ENCODE measurements at places on chromosomes 7 and 10.

DNA sequence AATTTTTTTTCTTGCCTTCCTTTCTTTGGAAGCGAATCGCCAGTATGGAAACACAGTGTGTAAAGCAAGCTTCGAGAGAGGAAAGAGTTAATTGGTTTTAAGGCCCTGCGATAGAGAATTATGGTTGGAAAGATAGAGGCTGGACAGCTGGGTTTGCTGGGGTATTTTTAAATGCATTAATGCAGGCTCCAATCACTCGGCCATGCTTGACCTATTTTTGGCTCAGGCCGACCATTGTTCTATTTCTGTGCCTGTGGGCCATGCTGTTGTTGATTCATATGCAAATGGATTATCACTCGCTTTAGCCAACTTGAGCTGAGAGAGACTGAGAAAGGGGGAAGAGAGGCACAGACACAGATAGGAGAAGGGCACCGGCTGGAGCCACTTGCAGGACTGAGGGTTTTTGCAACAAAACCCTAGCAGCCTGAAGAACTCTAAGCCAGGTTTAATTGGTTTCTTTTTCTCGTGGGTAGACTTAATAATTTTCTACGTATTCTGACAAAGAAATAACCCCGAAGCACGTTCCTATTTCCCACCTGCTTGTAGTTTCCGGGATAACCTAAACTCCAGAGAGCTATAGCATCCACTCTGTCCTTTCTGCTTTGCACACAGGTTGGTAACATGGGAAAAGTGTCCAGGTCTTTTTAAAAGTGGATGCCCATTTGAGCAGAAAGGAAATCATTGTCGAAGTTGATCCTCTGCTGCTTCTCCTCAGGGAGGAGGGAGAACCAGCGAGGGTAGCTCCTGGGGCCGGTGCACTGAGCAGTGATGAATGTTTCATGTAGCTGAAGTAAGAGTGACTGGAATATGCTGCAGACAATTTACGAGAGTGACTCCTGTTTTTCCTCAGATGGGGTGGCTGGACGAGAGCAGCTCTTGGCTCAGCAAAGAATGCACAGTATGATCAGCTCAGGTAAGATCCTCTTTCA lies at the start of gene HDAC9:
HDAC9 (plus strand) TSS at position 338 of the 929 bp plus-strand sequence; CDS start at position 892, 554 bp downstream.
- DNase-seq = no peak

- no peak for DNase-seq
These were observed 124.1 kb upstream of the NEBL start for GRCh38 chr10:21021231-21021630.

- no peak for DNase-seq
These were observed 20.7 kb downstream of the ABI1 start for GRCh38 chr10:26839966-26840627.

- no peak for DNase-seq
These were observed 117.0 kb upstream of the DKK1 start for GRCh38 chr10:52197098-52197497.

DNA sequence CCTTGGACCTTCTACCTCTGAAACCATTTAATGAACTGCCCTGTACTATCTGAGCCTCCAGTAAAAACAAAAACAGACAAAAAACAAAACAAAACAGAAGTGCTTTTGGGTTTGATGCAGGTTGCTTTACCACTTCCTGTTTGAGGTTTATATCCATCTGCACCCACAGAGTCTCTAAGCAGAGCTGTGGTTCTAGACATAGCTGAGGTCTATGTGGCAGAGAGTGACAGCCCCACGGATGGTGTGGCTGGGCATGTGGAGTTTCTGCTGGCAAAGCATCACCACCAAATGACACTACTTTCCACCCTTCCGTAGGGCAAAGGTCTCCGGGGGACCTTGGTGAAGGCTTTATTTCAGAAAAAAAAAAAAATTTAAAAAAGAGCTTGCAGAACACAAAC lies 754.2 kb downstream of the GRID1 start:
- DNase-seq = peak; percentile 55

DNA sequence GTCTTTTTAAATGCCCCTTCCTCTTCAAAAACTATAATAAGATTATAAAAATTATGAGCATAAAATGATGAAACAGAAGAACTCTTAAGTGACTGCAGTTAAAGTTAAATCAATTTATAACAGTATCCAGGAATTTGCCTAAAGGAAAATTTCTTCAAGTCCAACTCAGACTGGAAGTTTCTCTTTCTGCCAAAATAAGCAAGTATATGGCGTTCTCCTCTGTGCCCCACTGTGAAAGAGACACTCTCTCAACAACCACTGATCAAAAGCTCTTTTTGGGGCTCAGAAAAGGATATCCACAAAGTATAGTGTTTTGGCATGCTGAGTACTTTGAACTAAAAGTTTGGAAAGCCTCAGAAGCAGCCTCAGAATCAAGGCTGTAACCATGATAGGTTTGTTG lies 139.9 kb downstream of the SKIDA1 start:
- DNase-seq = no peak

Measured in activated CD4-positive, alpha-beta memory T cell treated with anti-CD3 and anti-CD28 coated beads for 36 hours (primary cell).